ENCODE measurements at places on chromosomes 7 and 10.
A peak's percentile ranks its signal among the peaks of the same experiment; 100 is the strongest.

GRCh38 chr10:85266808-85267207 is 938.4 kb downstream of the CCSER2 start:
- DNase-seq: no peak

GRCh38 chr7:2008101-2008935 is 224.4 kb downstream of the MAD1L1 start:
- DNase-seq: no peak

GRCh38 chr7:37342688-37343471 is 105.8 kb downstream of the ELMO1 start:
- DNase-seq: peak; percentile 41

GRCh38 chr10:14123139-14123538 is 207.6 kb downstream of the FRMD4A start:
- DNase-seq: no peak

DNA sequence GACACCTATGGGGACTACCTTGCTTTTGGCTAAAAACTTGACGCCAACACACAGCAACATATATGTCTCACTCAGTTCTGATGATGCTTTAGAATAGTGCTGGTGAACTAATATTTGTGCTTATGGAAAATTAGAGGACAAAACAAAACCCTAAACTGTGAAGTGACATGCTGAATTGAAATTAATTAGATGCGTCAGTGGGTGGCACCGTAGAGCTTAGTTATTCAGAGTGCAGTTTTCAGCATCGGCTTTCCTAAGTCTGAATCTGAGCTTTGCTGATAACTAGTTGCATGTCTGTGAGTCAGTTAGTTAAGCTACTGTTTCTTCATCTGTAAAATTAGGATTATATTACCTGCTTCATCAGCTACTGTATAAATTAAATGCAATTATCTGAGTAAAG is 245.0 kb upstream of the SORCS1 start:
- no peak for DNase-seq

DNA sequence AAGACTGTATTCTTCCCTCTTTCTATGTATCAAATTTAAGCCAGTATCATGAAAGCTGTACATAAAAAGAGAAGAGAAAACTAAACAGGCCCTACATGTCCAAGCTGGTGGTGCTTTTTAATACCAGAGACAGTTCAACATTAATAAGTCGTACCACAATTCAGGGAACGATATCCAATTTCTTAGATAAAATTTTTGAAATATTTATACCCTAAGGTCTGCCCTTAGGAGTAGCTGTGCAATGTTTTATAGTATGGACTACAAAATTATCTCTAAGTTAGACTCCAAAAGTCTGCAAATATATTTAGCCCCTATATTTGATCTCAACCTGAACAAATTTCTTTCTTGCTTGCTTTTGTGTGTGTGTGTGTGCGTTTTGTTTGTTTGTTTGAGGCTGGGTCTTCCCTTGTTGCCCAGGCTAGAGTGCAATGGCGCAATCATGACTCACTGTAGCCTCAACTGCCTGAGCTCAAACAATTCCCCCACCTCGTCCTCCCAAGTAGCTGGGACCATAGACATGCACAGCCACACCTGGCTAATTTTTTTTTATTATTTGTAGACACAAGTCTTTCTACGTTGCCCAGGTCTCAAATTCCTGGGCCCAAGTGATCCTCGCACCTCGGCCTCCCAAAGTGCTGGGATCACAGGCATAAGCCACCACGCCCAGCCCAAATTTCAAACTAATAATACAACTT is 13.2 kb downstream of the ARHGAP19 start:
- no peak for DNase-seq

DNA sequence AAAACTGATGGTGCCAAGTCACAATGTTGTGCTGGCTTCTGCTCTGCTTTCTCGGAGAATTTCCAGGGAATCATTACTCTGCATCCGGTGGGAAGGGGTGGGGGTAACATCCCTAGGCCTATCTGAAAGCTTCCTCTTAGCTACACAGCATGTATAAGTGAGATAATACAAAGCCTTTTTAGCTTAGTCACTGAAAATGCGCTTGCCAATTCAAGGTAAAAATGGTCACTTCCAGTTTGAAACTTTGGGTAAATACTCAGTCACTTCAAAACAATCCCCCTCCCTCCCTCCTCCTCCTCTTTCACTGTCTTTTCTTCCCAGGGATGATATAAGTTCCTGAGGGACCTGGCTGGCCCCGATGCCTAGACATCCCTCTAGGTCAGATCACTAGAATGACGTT is 57.3 kb upstream of the APBB1IP start:
- DNase-seq: no peak

DNA sequence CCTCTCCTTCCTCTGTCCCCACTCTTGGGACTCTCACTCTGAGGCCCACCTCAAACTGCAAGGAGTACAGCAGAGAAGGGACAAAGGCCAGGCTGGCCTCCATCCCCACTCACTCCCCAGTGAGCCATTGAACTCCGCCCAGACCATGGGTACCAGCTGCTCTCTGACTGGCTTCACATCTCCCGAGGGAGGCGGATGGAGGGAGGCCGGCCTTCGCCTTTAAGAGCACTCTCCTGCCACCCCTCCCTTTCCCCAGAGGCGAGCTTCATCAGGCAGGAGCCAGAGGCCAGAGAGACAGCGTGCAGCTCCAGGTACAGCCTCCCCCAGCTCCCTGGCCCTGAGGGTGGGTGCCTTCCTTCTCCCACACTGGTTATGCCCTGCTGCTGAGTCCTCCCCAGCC is 1.8 kb upstream of the LDB3 start:
- no peak for DNase-seq

DNA sequence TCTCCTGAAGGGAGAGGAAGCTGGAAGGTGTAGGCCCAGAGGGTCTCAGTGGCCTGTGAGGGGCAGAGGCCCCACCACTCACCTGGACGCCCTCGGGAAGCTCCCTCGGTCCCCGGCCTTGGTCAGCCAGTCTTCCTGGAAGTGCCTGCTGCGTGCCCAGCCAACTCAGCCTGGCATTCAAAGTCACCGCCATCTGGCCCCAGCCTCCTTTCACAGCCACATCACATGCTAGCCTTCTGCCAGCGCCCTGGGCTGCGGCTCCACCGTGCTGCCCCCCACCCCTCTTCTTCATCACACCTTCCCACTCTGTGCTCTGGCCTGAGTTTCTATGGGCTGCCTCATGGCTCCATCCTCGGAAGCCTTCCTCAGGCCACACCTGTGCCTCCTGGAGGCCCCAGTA is 98.0 kb downstream of the ZMIZ1 start:
- no peak for DNase-seq

- DNase-seq: no peak
These were observed 69.8 kb upstream of the PRKCQ start for GRCh38 chr10:6649903-6650302.

DNA sequence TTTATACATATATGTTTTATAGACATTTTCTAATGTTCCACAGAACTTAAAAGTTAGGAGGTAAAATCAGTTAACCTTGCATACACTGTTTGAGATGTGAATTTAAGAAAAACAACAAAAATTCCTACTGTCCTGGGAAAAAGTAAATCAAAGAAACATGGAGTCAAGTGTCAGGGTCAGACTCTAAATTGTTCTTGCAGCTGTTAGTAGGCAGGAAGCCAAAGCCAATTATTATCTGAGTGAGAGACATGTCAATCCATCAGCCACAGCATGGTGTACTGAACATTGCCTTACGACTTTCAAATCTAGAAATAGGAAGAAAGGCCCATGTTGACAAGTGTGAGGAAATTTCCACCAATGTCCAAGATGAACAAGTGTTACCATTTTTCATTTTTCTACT is 461.2 kb upstream of the MBL2 start:
- DNase-seq: no peak

DNA sequence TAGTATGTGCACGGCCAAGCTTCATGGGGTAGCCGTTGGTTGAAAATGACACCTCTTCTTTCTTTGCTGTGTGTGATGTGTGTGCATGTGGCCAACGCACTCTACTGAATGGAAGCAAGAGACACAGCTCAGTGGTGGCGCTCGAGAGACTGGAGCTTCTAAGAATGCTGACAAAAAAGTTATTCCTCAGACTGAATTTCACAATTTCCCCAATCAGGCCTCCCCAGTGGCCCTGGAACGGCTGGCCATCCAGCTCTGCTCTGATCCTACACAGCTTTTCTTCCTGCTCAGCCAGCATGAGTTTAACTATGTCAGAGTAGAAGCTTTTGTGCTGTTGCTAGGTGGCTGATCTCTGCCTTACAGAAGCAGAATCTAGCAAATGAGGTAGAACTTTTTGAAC is 186.7 kb upstream of the PLXDC2 start:
- no peak for DNase-seq

Data from stimulated activated CD8-positive, alpha-beta memory T cell treated with anti-CD3 and anti-CD28 coated beads, Interleukin-4, amount 100 ng/mL, for 4 hours (primary cell).